ENCODE measurements at places on chromosomes 5 and 9. TPM values are rescaled to one million over a fixed set of nuclear protein-coding genes. Genes with fewer than 3 reads are reported as not detected.
A peak's percentile ranks its signal among the peaks of the same experiment; 100 is the strongest.

WNT8A gene
- not detected for polyA plus RNA-seq

FBXW2 gene
- polyA plus RNA-seq: 51.0 TPM

DNA sequence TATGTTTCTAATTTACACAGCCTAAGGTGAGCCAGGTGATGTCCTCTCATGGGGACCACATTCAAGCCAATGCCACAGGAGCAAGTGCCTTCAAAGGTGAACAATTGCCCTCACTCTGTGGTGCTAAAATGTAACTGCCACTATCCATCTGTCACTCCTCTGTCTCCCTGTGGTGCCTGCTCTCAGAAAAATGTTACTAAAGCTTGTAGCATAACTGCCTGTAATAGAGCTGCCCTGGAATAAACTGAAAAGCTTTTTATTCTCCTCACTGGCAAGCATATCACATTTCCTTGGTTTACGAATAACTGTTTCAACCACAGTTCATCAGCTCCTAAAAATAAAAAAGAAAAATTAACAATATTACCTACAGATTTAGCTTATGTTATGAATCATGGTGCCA, 142.4 kb downstream of the ST8SIA4 start:
- DNase-seq: no peak
- peaks cover 2% of the 10 kb centered on the region for H3K27me3 ChIP-seq
- no peaks in the 10 kb centered on the region for H3K4me1 ChIP-seq
- H3K4me3 ChIP-seq: no peak overlapping the region
- H3K36me3 ChIP-seq: no peaks in the 10 kb centered on the region

- DNase-seq: no peak
- H3K27ac ChIP-seq: no peak overlapping the region
- peaks cover 15% of the 10 kb centered on the region for H3K27me3 ChIP-seq
- H3K4me1 ChIP-seq: peaks cover 43% of the 10 kb centered on the region
- H3K4me3 ChIP-seq: no peak overlapping the region
Measured at GRCh38 chr9:125749951-125750626, 2.9 kb downstream of the PBX3 start.

DNA sequence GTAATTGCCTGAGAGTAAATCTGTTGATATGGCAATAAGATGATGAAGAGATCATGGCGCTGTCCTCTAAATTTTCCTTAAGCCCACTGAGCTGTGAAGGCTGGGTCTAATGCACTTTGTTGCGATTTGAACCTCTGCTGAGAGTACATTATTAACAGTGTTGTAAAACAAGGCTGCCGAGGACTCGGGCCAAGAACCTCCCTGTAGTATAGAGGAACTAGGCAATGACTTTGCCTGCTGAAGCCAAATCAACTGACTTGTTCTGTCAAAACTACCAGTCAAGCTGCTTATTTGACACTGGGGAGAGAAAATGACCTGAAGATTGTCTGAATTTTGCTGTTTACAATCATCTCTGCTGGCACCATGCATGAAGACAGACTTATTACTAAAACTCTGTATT, 1154.7 kb downstream of the DTWD2 start:
- H3K36me3 ChIP-seq: no peaks in the 10 kb centered on the region
- no peaks in the 10 kb centered on the region for H3K27me3 ChIP-seq
- H3K4me3 ChIP-seq: no peak overlapping the region
- no peak for DNase-seq

- H3K27ac ChIP-seq: no peak overlapping the region
- no peak overlapping the region for H3K4me3 ChIP-seq
- no peaks in the 10 kb centered on the region for H3K4me1 ChIP-seq
- H3K36me3 ChIP-seq: no peaks in the 10 kb centered on the region
- peak; percentile 3 for DNase-seq
Measured at GRCh38 chr9:131773911-131774379, 34.1 kb upstream of the RAPGEF1 start.

DNA sequence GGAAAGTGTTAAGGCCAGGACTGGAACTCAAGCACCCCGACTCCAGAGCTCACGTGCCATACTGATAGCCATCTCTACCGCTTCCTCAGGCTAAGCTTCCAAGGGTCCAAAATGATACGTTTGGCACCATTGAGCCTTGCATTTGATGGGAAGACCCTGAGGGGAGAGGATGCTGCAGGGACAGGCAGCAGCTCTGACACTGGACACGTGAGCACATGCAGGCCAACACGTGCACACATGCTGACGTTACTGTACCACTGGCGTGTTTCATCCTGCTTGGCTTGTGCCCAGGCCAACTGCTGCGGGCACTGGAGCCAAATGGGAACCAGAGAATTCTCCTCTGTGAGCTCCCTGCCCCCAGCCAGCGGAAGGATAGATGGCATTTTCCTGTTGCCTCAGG, 5.2 kb downstream of the FAT2 start:
- peaks cover 6% of the 10 kb centered on the region for H3K27me3 ChIP-seq
- DNase-seq: no peak
- H3K4me3 ChIP-seq: no peak overlapping the region
- no peak overlapping the region for H3K27ac ChIP-seq
- H3K36me3 ChIP-seq: no peaks in the 10 kb centered on the region
- no peaks in the 10 kb centered on the region for H3K4me1 ChIP-seq

- no peaks in the 10 kb centered on the region for H3K4me1 ChIP-seq
- no peaks in the 10 kb centered on the region for H3K36me3 ChIP-seq
- H3K4me3 ChIP-seq: no peak overlapping the region
- no peaks in the 10 kb centered on the region for H3K27me3 ChIP-seq
Measured at GRCh38 chr5:43802651-43803050, 199.7 kb downstream of the NNT start.

GRCh38 chr9:79902825-79903600, 331.2 kb downstream of the TLE4 start:
- no peaks in the 10 kb centered on the region for H3K36me3 ChIP-seq
- no peak overlapping the region for H3K27ac ChIP-seq
- H3K4me1 ChIP-seq: no peaks in the 10 kb centered on the region
- no peak for DNase-seq

GRCh38 chr5:72228960-72229359, 91.1 kb downstream of the MRPS27 start:
- H3K4me3 ChIP-seq: no peak overlapping the region
- H3K27ac ChIP-seq: no peak overlapping the region
- H3K27me3 ChIP-seq: peaks cover 7% of the 10 kb centered on the region
- H3K4me1 ChIP-seq: peaks cover 25% of the 10 kb centered on the region
- no peak for DNase-seq

GRCh38 chr9:114310471-114311450, 12.1 kb upstream of the ORM1 start:
- no peaks in the 10 kb centered on the region for H3K36me3 ChIP-seq
- no peak for DNase-seq
- peaks cover 3% of the 10 kb centered on the region for H3K27me3 ChIP-seq

DNA sequence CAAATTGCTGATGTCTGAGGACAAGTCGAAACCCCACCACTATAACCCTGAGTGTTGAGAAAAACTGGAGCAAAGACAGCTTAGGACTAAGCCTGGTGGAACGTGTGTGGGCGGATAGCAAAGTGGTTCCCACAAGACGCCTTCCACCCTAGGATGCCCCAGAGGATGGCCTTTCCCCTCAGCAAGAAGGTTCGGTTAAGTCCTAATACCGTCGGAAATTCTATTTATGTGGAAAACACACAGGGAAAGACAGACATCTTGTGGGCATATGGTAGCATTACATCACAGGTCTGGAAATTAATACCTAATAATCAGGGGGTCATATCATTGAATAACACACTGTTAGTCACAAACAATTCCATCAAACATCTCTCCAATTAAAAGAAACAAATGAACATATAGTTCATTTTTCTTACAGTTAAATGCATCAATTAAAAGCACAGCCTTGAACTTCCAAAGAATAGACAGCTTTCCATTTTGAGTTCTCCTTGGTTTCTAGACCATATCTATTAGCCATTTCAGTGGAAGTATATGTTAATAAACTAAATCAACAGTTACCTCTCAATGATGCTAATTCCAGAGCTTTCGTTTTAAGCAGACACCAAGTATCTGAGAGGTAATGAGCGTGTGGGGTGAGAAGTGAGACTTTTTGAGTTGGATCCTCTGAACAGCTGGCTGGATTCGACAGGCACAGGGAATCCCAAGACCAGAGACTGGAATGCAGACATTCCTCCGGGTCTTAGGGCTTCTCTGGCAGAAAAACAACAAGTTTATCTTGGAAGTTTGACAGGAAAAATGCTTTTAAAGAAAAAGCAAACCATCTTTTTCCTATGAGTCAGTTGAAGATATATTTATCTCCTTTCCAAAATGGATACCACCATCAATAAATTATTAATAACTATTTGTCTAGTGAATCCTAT, 2.9 kb upstream of the ICE1 start:
- no peak overlapping the region for H3K4me3 ChIP-seq
- H3K36me3 ChIP-seq: peaks cover 7% of the 10 kb centered on the region
- peaks cover 4% of the 10 kb centered on the region for H3K27me3 ChIP-seq

DNA sequence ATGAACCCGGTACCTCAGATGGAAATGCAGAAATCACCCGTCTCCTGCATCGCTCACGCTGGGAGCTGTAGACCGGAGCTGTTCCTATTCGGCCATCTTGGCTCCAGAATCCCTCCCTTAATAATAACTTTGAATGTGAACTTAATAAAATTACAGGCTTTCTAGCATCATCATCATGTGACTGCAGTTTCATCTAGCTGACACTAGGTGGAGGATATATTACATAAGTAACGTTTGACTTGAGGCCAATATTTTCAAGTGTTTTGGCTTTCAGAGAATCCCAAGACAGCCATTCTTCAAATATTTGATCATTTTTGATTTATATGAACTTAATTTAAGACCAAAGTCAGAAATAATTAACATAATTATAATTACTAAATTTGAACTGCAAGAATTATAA, 474.9 kb upstream of the CDH10 start:
- no peaks in the 10 kb centered on the region for H3K4me1 ChIP-seq
- no peak overlapping the region for H3K27ac ChIP-seq
- no peaks in the 10 kb centered on the region for H3K36me3 ChIP-seq

GRCh38 chr9:93258818-93259489, 75.0 kb downstream of the WNK2 start:
- H3K36me3 ChIP-seq: no peaks in the 10 kb centered on the region
- no peak for DNase-seq
- H3K27ac ChIP-seq: no peak overlapping the region
- H3K4me1 ChIP-seq: no peaks in the 10 kb centered on the region

- no peak overlapping the region for H3K4me3 ChIP-seq
- no peaks in the 10 kb centered on the region for H3K4me1 ChIP-seq
- no peaks in the 10 kb centered on the region for H3K36me3 ChIP-seq
- H3K27ac ChIP-seq: no peak overlapping the region
Measured at GRCh38 chr9:81083067-81083466, 606.3 kb downstream of the TLE1 start.

Data from immature natural killer cell (primary cell).